ENCODE measurements at places on chromosomes 2 and 18.
A peak's percentile ranks its signal among the peaks of the same experiment; 100 is the strongest.

DNA sequence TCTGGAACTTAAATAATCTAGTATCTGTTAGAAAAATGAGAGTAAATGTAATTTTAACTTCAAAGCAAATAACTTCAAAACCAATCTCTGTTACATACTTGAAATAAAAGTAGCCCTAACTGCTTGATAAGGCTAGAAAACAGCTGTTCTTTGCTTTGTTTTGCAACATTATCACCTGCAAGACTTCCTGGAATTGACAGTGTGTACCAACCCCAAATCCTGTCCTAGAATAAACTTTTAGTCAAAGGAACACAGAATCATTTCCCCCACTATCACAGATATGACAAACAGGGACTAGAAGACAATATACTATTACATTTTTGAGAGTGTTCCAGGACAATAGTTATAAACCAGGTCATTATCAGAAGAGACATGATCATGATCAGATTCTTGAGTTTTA lies 105.3 kb upstream of the PGAP1 start:
- DNase-seq: no peak

DNA sequence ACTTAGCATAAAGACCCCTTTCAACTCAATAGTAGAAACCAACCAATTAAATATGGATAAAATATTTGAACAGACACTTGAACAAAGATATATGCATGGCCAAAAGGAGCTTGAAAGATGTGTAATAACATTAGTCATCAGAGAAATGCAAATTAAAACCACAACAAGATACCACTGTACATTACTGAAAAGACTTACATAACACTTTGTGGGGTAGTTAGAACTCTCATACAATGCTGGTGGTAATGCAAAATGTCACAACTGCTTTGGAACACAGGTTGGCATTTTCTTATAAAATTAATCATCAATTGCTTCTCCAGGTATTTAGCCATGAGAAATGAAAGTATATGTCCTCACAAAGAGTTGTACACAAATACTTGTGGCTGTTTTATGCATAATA lies 60.7 kb downstream of the TTC27 start:
- DNase-seq: no peak

DNA sequence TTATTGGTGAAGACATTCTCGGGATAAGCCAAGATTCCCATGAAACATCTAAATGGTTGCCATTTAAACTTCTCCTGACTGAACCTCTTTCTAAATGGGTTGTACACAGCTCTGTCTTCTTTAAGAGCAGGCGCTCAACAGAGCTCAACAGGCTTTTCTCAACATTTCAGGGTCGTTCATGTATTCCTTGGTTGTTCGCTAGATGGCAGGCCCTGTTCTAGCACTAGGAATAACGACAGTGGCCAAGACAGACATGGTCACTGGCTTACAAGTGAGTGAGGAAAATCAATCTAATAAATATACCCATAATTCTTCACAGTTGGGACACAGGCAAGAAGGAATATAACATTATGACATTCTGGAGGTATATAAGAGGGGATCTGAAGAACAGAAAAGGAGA lies 154.5 kb downstream of the SMAD2 start:
- DNase-seq: no peak

GRCh38 chr2:234496055-234496834 lies 636 bp downstream of the ARL4C start:
- no peak for DNase-seq

- no peak for DNase-seq
These were observed 590 bp upstream of the CCDC138 start for GRCh38 chr2:108786008-108786353.

DNA sequence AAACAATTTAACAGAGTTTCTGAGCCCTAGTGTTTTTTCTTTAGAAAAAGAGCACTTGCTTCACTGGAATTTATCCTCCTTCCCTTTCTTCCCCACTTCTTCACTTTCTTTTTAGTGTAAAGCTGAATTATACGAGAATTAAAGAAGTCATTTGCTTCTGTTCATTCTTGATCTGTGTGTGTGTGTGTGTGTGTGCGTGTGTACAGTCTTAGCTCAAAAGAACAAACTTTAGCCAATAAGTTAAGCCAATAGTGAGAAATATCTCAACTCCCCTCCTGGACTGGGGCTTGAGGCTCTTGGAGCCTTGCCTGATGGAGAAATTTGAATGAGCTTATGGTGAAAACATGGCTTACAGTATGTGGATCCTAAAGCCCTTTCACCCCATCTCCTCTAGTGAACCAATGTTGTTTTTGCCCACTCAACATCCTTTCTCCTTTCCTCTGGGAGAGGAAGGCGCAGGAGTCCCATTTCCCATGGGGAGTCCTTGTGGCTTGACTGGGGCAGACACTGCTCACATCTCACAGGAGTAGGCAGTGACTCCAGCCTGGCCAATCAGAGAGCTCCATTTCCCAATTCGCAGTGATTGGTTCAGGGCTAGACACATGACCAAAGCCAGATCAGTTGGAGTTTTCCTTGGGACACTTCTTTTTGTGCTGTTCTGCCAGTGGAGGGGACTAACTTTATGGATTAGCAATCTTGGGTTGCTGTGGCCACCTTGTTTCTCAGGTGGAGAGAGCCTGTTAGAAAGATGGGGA lies 16.3 kb upstream of the MYO3B start:
- DNase-seq: no peak

GRCh38 chr2:217206907-217207698 lies 347.2 kb upstream of the TNP1 start:
- no peak for DNase-seq

- DNase-seq: no peak
These were observed 583.3 kb downstream of the SATB2 start for GRCh38 chr2:198874472-198874858.

DNA sequence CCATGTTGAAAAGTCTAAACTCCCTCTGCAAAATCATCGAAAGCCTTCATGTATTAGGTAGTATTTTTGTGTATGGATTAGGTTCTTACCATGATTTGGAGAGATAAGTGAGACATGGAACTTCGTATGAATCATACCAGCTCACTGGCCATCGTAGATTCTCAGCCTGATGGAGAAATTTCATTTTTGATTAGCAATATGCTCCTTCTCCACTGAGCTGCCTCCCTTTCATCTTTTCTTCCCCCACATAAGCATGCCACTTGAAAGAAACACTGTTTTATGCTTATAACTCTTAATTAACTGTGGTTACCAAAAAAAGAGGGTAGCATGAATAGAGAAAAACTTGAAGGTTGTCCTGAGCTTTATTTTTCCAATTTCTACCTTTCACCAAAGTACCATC lies 111.9 kb downstream of the NCK2 start:
- no peak for DNase-seq

DNA sequence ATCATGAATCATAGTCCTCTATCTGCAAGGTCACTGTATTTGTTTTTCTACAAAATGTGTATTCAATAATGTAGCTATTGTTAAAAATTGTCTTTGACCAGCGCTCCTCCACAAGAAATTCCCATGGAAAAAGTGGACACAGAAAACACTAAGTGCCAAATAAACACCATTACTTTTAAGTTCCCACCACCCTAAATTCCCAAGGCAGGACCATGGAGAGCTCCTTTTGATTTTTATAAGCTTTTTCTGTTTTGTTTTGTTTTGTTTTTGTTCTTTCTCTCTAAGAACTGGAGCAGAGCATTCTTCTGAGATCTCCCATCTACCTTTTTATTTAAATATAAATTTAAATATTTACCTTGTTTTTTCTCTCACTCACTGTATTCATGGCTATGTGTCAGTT lies 44.5 kb downstream of the LRATD1 start:
- DNase-seq: no peak

DNA sequence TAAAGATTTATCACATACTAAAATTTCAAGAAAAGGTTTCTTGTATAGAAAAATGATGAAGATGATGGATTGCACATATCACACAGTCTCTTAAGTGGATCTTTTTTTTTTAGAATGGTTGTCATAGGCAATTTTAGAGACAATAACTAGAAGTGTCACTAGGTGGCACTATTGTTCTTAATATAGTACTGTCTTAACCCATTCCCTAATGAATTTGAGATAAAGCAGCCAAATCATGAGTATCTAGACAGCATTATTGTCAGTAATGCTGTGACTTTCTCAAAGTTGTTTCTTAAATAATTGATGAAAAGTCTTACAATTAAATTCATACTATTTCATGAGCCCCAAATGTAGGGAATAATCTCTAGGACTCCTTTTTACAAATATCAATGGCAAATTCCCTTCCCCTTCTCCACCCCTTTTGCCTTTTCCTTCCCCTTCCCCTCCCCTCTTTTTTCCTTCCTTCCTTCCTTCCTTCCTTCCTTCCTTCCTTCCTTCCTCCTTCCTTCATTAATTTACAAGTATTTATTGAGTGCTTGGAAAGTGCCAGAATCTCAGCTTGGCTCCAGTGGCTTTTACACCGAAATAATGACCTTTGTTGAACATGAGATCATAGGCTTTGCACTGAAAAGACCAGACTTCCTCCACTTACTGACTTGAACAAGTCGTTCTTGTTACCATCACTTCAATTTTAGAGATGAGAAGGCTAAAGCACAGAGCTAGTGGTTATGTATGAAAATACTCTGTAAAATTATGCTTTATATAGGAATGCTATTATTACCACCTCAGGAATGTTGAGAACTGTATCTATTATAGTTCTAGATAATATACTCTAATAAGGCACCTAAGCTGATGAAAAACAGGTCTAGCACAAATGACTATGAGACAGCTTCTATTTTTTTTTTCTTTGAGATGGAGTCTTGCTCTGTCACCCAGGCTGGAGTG lies 19.8 kb downstream of the MYL12B start:
- DNase-seq: no peak

DNA sequence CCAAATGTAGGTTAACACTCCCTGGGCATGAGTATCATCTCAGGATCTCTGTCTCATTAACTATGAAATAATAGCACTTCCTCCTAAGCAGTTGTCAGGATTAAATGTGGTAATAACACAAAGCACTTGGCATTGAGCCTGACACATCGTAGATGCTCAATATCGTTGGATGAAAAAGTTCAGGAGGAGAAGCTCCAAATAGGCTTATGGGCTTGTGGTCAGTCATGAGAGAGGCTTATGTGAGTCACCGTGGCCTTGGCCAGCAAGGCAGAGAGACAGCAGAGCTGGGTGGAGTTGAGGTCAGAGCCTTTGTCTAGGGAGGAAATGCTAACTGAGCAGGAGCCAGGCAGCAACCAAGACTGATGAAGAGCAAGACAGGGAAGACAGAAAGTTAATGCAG lies 68.3 kb upstream of the PPM1B start:
- DNase-seq: peak; percentile 54

DNA sequence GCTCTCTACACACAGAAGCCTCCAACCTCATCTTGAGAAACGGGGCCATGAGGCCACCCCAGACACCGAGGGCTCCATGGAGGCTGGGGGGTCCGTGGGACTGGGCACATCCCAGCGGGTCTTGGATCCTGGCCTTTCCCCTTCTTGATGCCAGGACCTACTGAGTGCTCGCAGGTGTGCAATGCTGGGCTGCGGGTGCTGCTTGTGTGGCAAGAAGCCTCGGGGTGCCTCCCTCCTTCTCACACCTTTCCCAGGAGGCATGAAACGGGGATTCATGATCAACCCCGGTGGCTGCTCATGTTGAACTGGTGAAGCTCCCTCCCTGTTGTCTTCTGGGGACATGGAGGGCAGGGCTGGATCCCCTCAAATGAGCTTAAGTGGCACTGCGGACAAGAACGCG lies 2.0 kb upstream of the BUB1 start:
- no peak for DNase-seq

- no peak for DNase-seq
These were observed 53.9 kb downstream of the MAP4K3 start for GRCh38 chr2:39383146-39383545.

- DNase-seq: no peak
These were observed 78.6 kb downstream of the EFEMP1 start for GRCh38 chr2:55844986-55845385.

- DNase-seq: no peak
These were observed 172.2 kb downstream of the MBD2 start for GRCh38 chr18:54052259-54052658.
